ENCODE measurements at places on chromosomes 7 and 10. TPM values are rescaled to one million over a fixed set of nuclear protein-coding genes. Genes with fewer than 3 reads are reported as not detected.

GRCh38 chr7:102390697-102391484 is 5.3 kb upstream of the PRKRIP1 start:
- DNase-seq = peak; percentile 77

DNA sequence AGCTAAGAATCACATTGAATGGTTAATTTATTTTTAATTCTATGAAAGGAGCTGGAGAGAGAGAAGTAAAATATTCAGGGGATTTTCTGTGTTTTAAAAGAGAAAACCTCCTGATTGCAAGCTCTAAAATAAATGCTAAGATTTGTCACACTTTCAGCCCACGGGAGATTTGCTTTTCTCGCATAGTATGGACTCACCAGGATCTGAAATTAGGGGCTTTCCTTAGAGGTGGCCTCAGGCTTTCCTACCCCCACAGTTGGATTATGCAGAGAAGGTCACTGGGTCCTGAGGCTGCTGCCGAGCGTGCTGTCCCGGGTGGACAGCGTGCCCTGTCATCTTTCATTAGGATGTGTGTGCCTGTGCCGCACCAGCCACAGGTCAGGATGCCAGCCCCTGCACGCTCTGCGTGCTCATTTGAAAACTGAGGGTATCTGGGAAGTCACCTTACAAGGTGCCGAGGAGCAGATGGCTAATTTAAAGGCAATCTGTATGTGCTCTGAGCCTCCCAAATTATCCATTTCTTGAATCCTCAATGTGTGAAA is 258.8 kb downstream of the CELF2 start:
- DNase-seq = no peak

Gene CRCP
- 23.2 TPM for total RNA-seq

Gene GLI3
- 5.5 TPM for total RNA-seq

DNA sequence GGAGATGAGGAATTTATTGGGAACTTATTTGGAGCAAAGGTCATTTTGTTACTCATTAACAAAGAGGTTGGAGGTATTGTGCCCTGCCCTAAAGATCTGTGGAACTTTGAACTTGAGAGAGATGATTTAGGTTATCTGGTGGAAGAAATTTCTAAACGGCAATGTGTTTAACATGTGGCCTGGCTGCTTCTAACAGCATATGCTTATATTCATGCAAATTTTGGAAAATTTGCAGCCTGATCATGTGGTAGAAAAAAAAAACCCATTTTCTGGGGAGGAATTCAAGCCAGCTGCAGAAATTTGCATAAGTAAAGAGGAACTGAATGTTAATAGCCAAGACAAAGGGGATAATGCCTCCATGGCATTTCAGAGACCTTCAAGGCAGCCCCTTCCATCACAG is 10.7 kb upstream of the PANK1 start:
- DNase-seq = no peak

GRCh38 chr10:54402576-54402975 is 398.5 kb downstream of the PCDH15 start:
- DNase-seq = no peak

Gene ZNF804B
- not detected for total RNA-seq

- DNase-seq = no peak
Measured at GRCh38 chr7:96187735-96188134, 134.2 kb downstream of the SLC25A13 start.

Gene FAM25A
- total RNA-seq = not detected

Gene ACTL6B
- not detected for total RNA-seq

DNA sequence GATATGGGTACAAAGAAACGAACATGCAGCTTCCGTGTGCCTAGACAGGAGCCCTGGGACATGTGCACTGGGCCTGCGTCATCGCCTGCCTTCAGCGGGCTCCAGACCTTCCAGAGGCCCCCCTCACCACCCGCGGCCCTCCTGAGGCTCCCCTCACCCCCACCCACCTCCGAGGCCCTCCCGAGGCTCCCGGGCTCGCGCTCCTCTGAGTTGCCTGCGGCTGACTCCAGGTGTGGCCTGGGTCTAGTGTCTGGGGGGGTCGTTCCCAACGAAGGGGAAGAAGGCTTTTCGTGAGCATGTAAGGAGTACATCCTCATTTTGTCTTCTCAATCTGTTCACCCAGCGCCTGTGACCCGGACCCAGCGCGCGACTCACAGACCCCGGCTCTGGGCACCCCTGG is 177.3 kb upstream of the ZNF32 start:
- no peak for DNase-seq

DNA sequence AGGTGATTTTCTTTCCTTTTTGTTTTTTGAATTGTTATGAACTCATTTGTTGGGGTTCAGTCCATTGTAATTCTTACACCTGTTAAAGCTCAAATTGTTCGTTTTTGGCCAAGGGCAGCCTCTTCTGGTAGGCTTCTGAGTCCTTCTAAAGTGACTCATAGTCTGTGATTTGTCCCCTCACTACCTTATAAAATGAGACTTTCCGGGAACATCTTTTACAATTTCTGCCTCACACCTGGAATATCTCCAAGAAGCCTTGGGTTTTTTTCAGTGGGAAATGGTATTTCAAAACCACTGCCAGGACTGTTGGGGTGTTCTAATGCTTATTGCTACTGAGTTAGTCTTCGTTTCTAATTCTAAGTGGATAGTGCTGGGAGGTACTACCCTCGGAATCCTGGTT is 56.7 kb downstream of the BMPR1A start:
- DNase-seq = no peak

Gene CDNF
- 1.5 TPM for total RNA-seq

DNA sequence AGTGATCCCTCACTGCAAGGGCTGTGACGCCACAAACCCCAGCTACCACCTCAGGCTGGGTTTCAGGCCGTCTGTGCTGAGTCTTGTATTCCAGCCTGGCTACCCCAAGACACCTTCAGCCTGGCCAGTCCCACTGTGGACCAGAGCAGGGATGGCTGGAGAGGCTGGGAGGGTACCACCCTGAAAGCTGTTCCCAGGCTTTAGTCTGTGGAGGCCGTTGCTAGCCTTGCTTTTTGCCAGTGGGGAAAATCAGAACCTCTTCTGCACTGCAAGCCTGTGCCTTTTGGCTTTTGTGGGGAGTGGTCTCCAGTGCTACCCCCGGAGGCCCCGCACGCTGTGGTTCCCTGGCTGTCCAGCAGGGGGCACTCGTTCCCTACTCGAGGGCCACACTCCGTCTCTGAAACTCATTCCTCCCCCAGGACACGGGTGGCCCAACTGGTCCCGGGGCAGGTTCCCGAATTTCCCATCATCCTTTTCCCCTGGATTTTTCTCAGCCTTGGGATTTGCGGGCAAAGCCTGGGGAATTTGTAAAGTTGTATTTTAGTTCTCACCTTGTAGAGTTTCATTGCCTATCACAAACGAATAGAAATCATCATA is 128.4 kb upstream of the BTBD16 start:
- peak; percentile 56 for DNase-seq

DNA sequence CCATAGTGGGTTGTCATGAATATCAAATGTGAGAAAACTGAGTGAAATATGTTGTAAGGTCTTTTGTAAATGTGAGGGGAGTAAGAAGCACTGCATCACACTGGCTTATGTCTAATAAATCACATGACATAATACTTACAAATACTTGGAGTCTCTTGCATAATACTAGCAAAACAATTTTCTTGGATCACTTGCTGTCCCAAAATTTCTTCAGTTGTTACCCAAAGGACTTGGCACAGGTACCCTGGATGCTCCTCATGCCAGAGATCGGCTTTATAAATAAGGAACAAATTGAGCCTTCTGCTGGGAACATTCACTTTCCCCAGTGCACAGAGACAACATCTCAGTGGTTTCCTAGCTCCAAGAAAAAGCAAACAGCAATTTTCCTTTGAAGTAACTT is 5.0 kb upstream of the LRIT2 start:
- no peak for DNase-seq

DNA sequence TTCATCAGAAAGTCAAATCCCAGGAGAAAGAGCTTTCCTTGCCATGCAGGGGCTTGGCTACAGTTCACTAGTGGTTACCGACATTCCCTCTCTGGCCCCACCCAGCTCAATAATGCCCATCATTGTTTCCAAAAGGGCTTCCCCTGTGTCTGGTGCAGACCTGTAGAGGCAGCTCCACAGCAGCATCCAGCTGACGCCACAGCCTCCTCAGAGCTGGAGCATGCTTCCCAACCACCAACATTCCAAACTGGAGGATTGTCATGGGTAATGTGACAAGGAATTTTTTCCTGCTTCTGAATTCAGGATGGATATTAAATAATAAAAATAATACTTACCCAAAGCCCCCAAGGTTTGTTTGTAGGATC is 77.4 kb downstream of the ZNF365 start:
- DNase-seq = no peak

DNA sequence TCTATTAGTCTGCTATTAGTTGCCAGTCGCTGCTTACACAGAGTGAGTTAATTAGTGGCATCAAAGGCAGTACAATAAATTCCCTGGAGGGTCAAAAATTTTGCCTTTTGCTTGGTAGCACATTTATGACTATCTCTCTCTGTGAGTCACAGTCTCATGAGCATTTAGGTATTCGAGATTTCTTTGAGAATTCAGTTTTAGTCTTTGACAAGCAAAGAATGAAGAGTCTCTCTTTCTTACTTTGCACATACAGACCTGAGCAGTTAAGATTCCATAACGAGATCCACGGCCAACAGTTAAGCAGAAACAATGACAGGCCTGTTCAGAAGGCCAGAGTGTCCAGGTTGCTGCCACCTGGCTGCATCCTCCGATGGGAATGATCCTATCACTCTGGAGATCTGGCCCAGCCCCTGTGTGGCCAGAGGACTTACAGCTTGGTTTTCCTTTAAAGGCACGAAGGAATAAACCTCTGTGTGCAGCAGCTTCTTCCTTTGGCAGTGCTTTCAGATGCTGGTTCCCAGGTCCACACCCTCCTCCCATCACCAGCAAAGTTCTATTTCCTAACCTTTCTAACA is 80.6 kb downstream of the GLI3 start:
- no peak for DNase-seq

DNA sequence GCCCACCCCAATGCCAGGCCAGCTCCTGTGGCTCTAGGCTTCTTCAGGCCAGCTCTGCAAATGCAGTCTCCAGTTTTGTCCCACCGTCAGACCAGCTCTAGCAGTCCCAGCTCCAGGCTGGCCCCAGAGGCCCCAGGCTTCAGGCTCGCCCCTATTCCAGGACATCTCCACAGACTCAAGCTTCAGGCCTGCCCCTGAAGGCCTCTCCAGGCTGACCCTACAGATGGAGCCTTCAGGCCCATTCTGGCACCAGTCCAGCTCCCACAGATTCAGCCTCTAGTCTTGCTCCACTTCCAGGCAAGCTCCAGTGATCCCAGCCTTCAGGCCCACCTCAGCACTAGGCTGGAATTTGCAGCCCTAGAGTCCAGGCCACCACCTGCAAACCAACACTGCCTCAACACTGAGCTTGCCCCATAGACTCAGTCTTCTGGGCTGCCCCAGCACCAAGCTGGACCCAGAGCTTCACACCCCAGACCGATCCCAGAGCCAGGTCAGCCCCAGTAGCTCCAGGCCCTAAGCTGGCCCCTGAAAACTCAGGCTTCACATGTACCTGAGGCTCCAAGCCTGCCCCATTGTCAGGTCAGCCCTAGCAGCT is 170.2 kb downstream of the ITGB1 start:
- DNase-seq = no peak

- DNase-seq = no peak
Measured at GRCh38 chr10:105989995-105990394, 1174.5 kb downstream of the SORCS1 start.

Gene LRMDA
- 18.7 TPM for total RNA-seq

Gene SFRP4
- total RNA-seq = 2.1 TPM

- peak; percentile 68 for DNase-seq
Measured at GRCh38 chr10:74156919-74157289, 5.9 kb downstream of the ADK start.

Gene CALML5
- not detected for total RNA-seq

GRCh38 chr10:71864911-71865361 is 13.9 kb upstream of the PSAP start:
- no peak for DNase-seq

DNA sequence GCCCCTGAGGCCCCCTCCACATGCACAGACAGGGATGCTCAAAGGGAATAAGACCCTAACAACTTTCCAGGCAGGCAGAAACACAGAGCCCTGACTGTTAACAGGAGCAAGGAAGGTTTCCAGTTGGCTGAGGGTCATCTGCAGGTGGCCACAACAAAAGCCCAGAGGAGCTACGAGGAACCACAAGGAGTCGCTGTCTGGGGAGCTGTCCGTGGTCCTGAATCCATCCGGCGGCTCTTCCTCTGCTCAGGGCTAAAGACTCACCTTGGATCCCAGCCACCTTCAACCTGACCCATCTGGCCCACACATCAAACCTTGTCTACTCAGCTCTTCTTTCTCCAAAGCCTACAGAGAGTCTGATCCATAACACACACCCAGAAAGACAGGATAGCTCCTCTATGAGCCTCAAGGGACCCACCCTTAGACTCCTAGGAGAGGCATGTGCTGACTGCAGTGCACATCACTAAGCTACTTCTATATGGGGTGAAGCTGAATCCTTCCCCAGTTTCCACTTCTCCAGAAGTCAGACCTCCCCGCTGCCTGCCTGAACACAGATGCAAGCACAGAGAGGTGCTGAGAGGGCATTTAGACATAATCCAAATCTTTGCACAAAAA is 104.0 kb downstream of the SLIT1 start:
- peak; percentile 39 for DNase-seq

Gene EPDR1
- total RNA-seq = 74.4 TPM

Gene CYP2C8
- total RNA-seq = not detected

GRCh38 chr10:130341356-130341755 is 205.2 kb downstream of the GLRX3 start:
- no peak for DNase-seq

DNA sequence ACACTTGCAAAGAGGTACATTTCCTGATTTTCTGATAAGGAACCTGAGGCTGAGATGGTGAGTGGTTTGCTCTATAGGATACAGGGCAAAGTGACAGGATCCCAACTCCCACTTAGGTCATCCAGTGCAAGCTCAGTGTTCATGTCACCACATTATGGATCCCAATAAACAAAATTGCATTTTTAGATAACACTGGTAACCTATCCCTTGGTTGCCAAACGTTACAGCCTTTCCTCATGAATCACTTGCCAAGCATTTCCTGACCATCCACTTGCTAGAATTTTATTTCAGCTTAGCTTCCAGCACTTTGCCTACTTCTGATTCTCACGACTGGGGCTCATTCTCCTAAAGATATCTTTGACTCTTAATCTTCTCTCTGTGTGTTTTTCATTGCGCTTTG is 131.4 kb upstream of the ODAD2 start:
- no peak for DNase-seq

DNA sequence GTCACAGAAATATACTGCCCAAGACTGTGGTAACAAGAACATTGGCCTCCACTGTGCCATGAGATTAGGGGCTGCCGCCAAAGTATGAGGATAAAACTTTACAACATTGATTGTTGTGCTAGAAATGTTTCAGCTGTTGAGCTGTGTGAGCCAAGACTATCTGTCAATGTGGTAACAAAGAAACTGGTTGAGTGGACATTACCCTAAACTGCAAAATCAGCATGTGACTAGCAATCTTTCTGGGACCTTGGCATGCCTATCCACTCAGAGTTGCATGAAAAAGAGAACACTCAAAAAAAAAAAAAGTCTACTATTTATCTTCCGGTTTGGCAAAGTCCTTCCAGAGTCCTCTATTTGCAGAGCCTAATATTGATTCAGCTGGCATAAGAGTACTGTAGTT is 605.6 kb upstream of the CNTNAP2 start:
- no peak for DNase-seq

Data from left ventricle myocardium inferior (tissue), 1 donor.